ENCODE measurements at places on chromosomes 5 and 9. TPM values are rescaled to one million over a fixed set of nuclear protein-coding genes. Genes with fewer than 3 reads are reported as not detected.

The PCDHB10 gene
- 6.7 TPM for polyA plus RNA-seq

The FOXD4L6 gene
- not detected for polyA plus RNA-seq

The PRLR gene
- 2.2 TPM for polyA plus RNA-seq

- DNase-seq = no peak
Observed at GRCh38 chr5:35745193-35745592, 111.5 kb upstream of the IL7R start.

- no peak for DNase-seq
Observed at GRCh38 chr5:150731669-150732242, 27.1 kb downstream of the DCTN4 start.

- no peak for DNase-seq
Observed at GRCh38 chr5:136242136-136242535, 49.2 kb upstream of the SMIM32 start.

DNA sequence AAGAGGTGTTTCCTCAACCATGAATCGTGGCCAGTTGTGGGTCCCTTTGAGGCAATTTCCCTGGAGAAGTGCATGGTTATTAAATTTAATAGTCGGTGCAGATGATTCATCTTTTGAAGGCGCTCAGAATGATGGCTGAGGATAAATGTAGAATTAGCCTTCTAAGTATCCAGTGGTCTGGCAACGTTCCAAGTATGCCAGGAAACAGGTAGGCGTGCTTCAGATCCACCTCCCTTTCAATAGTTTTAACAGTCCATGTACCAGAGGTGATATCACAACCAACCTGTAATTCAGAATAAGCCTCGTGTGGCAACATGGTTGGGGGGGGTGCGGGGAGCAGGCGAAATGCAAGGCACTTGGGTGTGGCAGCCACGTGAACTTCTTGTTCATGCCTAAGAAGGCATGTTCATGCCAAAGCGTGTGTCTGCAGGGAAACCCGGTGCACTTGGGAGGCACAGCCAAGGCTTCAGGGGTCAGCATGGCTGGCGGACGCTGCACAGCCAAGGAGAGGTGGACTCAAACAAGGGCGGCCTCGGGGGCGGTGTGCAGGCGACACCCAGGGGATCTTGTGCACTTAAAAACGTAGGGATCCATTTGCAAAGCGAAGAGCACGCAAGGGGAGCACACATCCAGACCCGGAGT, 5.2 kb upstream of the NKD2 start:
- DNase-seq = peak; percentile 62

DNA sequence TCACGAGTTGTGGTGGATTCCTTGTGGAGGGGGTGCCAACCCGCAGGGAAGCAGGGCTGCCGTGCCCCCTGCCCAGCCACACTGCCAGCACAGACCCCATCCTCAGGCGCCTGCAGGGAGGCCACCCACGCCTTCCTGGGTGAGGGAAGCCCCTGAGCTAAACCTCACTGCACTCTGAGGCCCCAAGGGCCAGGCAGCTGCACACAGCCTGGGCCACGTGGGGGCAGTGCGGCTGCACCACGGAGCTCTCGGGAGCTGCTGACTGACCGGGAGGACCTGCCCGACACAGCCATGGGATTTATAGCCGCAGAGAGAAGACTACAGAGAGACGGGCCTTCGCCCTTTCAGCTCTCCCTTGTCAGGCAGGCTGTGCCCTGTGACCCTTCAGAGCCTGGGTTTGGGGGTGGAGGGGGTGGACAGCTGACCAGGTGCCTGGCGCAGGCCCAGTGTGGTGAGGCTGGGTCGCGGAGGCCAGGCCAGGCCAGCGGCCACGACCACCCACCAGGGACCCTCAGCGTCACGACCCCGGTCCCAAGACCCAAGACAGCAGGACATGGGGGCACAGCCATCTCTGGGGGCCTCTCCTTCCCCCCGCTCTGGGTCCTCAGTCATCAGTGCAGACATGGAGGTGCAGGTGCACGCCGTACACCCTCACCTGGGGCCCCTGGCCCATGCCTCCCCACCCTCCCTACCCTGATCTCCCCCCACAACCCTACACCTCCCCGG, 4.3 kb upstream of the AHRR start:
- DNase-seq = no peak

- no peak for DNase-seq
Observed at GRCh38 chr5:88785746-88786565, 97.0 kb downstream of the MEF2C start.

Measured in left lung (tissue), 14 donors.